ENCODE measurements at places on chromosomes 2 and 18.

- peak; percentile 71 for DNase-seq
These were observed 148.1 kb downstream of the ZNF407 start for GRCh38 chr18:74745633-74746403.

DNA sequence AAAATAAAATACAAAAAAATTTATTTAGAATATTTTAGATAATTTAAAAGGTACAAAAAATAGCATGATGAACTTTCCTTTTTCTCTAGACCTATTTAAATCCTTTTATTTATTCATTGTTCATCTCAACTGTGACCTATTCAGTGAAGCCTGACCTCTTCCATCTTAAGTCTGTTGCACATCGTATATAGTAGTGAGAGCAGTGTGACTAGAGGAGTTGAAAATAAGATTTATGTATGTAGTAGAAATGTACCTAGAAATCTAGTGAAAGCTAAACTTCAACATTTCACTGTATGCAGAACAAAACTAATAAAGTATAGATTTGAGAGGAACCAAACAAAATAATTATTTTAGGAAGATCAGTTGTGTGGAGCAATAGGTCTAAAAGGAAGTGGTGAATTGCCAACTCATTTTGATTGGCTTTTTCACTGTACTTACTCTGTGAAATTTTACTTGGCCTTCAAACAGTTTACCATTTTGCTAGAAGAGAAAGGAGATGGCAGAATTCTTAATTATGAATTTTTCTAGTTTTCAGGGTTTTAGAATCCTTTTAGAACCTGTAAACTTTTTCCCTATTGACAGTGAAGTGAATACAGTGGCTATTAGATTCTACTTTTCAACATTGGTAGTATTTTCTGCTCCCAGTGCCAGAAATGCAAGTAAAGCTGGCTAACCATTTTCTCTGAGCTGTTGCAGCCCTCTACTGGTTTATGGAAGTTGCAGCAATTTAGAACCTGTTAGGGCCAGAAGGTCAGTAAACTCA lies 11.0 kb downstream of the ANKRD12 start:
- DNase-seq, result peak; percentile 85

DNA sequence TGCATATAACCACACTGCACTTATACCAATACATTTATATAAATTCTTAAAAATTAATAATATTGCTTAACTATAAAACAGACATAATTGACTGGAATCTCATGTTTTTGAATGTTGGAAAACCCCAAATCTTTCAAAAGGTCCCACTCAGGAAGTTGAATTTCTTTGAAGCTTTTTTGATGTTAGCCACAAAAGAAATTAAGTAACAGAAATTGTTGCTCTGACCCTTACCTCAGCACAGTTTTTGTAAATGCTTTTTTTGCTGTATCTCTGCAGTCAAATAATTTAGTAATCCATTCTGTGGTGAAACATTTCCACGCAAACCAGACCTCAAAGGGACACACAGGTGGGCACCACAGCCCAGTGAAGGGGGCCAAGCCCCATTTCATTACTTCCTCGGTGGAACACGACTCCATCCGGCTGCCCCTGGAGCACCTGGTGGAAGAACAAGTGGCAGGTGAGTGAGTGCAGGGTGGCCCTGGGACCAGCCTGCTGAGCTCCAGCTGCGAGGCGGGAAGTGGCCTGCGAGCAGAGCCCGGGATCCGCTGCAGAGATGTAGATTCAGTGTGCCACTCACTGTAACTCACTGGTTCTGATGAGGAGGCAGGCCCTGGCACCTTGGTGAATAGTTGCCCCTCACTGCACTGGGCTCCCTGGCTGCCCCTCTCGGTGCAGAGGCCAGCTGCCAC lies 8.4 kb downstream of the SCLY start:
- no peak for DNase-seq

DNA sequence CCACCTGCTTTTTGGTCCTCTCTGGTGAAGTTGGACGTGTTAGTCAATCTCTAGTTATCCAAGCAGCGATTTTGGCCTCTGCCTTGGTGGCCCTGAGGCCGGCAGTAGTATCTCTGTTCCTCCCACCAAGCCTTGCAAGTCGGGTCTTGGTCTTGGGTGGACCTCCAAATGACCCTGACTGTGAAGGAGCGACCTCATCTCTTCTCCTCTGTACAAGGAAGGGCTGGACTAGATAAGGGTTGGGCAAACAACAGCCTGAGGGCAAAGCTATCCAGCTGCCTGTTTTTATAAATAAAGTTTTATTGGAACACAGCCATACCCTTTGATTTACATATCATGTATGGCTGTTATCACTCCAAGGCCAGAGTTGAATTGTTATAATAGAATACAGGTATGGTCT lies 74.6 kb upstream of the FOSL2 start:
- no peak for DNase-seq

DNA sequence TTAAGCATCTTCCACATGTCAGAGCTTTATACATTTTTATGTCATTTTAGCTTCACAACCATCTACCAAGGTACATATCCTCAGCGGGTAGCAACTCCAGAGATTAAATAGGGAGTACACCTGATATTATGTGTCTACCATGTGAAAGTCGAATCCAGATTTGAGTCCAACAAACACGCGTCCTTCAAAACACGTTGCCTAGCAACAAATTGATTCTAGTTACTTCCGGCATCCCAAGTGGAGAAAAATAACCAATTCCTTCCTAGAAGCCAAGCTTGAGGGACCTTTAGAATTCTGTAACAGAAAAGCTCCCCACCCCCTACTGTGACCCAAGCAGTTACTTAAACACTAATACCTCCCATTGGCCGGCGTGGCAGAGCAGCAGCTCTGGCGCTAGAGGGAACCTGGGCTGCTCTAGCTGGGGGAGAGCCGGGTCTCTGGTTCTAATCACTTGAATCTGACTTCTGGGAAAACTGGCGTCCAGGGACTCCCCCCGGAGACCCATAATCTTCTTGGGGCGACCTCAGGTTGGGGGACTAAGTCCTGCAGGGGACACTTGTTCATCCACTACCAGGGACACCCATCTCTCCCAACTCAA lies at the start of gene ERICH2:
TSS of gene ERICH2 (plus strand) at position 371 of the 598 bp plus-strand sequence. CDS start 304 bp downstream, outside the sequence.
- peak; percentile 20 for DNase-seq

DNA sequence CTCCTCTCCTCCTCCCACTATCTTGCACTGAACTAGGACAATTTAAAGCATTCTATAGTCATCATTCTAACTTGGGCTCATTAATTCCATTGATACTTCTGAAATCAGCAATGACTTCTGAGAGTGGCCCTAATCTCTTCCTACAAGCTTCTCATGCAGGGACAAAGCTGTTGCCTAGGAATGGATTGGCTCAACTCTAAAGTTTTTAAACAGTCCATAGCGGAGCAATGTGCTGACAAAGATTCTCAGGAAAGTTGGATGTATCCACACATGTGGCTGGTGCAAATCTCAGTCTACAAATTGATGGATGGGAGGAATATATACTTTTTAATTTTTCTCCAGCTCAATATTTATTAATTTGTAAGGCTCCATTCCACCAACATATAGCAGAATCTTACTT lies 388.9 kb downstream of the SETBP1 start:
- no peak for DNase-seq

DNA sequence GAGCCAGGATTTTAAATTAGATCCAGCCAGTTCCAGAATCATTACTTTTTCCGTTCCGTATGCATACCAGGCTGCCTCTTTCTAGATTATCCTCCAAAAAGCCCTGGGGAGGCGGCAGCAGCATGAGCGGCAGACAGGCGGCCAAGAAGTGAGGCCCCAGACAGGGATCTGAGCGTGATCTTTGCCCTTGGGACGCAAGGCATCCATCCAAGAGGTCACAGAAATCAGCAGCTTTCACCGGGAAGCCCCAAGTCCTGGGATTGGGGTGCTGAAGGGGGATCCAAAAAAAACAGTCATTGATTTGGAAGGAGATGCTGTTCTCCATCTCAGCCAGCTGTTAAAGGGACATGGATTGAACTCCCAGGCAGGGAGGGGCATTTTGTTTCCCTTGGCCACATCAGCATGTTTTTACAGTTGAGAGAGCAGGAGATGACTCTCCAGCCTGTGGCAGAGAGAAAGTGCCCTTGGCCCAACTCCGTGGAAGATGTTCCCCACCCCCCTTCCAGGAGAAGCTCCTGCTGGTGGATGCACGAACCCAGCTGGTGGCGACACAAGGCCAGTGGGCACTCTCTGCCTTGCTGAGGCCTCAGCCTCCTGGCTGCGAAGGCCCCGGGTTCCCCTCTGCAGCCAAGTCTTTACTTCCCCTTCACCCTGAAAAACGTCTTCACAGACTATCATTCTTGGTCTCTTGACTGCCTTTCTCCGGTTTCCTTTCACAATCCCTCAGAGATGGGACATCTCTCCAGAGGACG lies 265.6 kb downstream of the ANAPC1 start:
- peak; percentile 90 for DNase-seq

DNA sequence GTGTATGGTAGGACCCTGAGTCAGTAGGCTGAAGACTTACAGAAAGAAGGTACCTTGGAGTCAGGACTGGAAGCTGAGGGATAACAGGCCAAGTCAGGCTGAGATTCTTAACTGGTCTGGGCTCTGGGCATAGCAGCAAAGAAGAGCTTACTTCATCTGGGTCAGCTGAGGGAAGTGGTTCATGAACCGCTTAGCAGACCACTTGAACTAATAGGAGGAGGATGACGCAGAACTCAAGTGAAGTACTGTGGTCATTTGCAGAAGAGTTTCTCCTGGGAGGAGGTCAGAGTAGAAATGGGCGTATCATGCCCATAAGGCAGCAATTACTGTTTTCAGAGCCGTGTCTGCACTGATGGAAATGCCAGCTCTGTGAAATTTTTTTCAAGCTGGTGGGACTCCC lies 164.5 kb downstream of the LCLAT1 start:
- no peak for DNase-seq

DNA sequence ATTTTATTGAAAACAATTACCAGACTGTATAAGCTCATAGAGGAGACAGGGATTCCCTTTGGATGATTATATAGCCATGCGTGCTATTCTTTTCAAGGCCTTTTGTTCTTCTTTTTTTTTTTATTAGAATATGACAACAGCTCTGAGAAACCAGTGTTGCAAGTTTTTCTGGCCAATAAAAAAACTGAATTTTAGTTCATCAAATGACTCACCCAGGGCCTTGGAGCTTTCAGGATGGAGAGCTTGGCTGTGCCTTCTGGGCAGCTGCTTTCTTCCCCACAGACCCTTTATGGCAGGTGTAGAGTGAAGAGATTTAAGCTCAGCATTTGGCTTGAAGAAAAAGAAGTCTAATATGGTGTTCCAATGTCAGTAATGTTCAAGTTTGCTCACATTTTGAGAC lies 497.9 kb upstream of the FANCL start:
- no peak for DNase-seq

GRCh38 chr2:239321596-239322415 lies 79.0 kb downstream of the HDAC4 start:
- DNase-seq, result no peak

- DNase-seq, result no peak
These were observed 235.6 kb upstream of the HNRNPA3 start for GRCh38 chr2:176976736-176977685.

DNA sequence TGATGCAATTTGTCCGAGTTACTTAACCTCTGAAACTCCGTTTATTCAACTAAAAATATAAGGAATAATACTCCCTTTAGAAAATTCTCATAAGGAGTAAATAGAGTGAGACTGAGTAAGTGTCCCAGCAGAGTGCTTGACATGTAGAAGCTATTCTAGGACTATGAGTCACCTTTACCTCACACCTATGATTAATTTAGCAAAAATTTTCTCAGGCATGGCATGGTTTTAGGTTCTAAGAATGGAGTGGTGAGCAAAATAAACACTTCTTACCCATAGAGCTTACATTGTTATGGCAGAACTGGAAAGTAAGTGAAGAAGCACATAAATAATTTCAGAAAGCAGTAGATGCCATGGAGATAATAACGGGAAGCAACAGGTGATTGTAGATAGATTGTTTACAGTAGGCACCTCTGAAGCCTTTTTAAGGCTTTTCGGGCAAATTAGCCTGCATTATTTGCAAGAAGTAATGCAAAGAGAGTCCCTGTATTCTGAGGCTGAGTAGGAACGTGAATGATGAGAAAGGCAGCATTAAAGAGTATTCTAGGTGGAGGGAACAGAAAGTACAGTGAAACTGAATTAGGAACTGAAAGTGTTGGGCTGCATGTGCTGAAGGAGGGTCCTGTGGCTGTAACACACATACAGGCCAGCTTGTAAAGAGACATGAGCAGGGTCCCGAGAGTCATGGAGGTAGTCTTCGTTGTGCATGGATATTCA lies 209.2 kb downstream of the ZNF407 start:
- peak; percentile 82 for DNase-seq

DNA sequence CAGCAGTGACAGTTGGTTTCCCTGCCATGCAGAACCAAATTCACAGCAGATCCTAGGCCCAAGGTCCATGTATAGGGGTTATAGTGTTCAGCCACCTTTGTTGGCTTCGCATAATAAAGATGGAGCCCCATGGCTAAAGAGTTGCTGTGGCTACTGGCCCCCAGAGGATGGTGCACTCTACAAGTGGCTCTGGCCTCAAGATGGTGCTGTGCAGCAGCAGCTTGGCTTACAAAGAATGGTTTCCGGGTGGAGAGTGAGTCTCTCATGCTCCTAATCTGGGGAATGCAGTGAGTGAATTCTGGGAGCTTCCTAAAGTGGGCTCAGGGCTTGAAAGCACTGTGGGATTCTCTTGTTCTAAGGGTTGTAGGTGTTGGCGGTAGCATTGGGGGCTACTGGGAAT lies 1199.7 kb downstream of the CNTNAP5 start:
- no peak for DNase-seq

GRCh38 chr2:226715347-226715990 lies 84.2 kb downstream of the IRS1 start:
- no peak for DNase-seq

All from fibroblast of the aortic adventitia (primary cell).